ENCODE measurements at places on chromosomes 7 and 10. TPM values are rescaled to one million over a fixed set of nuclear protein-coding genes. Genes with fewer than 3 reads are reported as not detected.

The SPDYE2 gene
- not detected for total RNA-seq

DNA sequence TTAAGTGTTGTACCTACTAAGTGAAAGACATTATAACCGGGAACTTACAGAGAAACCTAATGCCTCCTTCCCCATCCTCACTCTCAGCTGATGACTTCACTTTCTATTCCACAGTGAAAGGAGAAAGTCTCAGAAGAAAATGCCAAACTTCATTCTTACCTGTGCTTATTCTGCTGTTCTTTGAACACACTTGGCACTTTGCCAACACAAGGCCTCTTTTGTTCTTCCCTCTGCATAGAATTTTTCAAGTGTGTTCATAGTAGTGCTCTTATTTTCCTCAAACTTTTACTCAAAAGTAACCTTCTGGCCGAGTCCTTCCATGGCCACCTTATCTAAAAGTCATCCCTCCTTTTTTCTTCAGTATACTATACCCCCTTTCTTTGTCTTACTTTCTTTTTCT lies 59.4 kb upstream of the ETV1 start:
- no peak for DNase-seq

GRCh38 chr7:1124164-1124563 lies 35.8 kb downstream of the ZFAND2A start:
- DNase-seq: no peak

- no peak for DNase-seq
These were observed 11.5 kb upstream of the UNCX start for GRCh38 chr7:1220977-1221745.

GRCh38 chr7:90111-91063 lies 102.0 kb upstream of the FAM20C start:
- peak; percentile 35 for DNase-seq

The GDF2 gene
- total RNA-seq: not detected

GRCh38 chr7:3922175-3922635 lies 621.2 kb downstream of the SDK1 start:
- DNase-seq: peak; percentile 98

DNA sequence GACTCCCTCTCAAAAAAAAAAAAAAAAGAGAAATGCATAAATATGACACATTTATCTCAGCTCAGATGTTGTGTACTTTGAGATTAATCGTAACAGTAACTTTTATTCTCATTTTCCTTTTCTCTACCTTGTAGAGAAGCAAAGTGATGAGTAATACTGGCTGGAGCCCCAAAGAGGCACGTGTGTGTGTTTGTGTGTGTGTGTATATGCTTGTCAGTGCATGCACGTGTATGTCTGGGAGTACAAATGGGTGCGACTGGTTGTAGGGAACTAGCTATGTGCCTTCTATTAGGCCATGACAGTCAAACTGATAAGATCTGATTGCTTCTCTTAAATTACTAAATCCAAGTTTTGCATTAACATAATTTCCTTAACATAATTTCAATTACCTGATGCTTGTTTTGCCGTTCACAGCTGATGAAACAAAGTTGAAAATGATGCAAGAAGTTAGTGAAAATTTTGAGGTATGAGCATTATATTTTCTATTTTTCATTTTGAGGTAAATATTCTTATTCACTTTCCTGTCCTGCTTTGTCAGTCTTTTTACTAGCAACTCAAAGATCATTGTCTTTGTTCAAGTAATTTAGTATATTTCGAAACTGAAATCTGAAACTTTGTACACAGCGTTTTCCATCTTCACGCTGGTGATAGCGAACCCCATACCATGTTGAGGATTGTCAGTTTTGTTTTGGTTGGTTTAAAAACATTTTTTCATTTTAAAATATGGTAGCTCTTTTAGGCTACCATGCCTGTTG lies 3.4 kb downstream of the TRRAP start:
- no peak for DNase-seq

The C10orf67 gene
- total RNA-seq: not detected

- no peak for DNase-seq
These were observed 196.2 kb downstream of the KLF6 start for GRCh38 chr10:3588816-3589215.

DNA sequence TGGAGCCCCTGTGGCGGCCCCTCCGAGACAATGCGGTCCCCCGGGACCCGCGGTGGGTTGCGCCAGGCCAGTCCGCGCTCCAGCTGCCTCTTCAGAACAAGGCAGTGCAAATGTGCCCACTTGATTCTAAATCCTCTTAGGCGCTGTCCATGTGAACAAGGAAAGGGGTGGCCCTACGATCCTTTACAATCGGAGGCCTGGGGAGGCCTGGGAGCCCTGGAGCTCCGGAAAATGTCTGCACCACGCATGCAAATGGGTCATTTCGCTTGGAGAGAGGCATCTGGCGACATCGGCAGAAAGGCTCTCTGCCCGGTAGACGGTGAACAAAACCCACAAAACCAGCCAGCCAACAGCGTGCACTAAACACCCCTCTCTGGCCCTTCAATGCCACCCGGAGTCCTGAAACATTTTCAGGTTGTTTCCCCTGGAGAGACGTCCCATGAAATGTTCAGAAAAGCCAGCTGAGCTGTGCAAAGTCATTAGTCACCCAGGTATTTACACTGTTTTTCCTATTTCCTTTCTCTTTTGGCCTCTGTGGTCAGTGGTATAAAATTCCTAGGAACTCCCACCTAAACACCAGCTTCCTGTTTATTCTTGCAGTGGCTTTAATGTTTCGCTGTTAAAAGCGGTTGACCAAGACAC lies 102.8 kb upstream of the ZNF438 start:
- DNase-seq: peak; percentile 88

The LRRC18 gene
- total RNA-seq: not detected

- peak; percentile 59 for DNase-seq
These were observed 909.7 kb upstream of the AUTS2 start for GRCh38 chr7:68688416-68689086.

The LLCFC1 gene
- not detected for total RNA-seq

The ELMO1 gene
- 24.0 TPM for total RNA-seq

DNA sequence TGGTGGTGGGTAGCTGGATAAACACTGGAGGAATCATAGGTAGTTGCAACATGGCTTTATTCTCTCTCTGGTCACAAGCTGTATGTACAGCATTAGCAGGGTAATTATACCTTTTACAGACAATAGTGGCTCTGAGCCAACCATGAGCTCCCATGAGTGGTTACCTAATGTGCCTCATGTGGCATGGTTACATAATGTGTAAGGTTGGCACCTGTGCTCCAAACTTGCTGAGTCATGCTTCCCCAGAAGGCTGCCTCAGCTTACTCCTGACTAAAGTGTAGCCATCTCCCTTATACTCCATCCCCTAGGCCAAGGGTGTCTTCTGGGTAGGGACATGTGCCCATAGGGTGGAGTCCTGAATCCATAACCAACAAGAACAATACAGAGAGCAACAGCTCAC lies 345.3 kb upstream of the SEMA3C start:
- DNase-seq: no peak

The PTPRZ1 gene
- not detected for total RNA-seq

DNA sequence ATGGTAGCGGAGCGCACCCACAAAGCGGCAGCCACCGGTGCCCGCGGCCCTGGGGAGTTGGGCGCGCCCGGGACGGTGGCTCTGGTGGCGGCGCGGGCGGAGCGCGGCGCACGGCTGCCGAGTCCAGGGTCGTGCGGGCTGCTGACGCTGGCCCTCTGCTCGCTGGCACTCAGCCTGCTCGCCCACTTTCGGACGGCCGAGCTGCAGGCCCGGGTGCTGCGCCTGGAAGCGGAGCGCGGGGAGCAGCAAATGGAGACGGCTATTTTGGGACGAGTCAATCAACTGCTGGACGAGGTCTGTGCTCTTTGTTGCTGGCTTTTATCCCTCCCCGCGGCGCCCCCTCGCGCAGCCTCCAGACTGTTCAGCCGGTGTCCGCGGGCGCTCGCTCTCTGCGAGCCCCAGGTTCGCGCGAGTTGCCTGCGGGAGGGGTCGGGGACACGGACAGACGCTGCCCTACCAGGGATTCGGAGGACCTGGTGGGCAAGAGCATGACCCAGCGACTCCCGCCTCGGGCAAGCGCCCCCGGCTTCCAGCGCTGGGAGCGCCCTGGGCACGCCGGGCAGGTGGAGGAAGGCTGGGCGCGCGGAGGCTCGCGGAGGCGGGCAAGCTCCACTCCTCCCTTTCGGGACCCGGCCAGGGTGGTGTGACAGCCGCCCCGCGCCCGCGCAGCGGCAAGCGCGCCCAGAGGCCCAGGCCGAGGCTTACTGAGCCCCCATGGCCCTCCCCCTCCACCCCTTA lies 887 bp downstream of the COL13A1 start:
- DNase-seq: no peak

DNA sequence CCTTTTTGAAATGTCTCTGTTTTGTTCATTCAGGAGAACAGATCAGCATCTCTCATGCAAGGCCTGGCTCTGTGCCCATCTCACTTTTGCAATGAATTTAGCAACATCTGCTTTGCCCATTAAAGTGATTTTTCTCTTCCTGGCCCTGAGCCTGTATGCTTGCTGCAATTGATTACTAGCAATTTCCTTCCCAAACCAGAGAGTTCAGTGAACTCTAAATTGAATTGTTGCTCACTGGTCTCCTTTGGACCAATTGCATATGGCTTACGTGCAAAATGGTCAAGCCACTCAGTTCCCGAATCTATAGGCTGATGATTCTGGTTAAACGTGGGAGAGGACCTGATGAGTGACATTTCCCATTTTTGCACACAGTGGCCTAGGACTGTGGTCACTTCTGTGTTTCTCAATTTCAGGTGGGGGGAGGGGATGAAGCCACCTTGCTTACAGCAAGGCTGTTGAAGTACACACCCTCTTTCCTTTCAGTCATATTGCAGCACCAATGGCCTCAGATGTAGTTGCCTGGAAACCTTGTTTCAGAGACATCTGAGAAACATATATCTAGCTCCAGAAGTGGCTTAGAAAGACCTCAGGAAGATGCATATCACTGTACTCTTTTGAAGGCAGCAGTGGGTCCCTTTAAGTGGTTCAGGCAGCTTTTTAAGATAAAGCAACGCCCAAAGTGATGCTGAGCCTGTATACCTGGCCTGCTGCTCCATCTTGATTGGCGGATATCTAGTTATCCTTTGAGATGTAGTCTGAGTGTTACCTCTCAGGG lies 201.4 kb downstream of the PTEN start:
- no peak for DNase-seq

The ARPC1A gene
- total RNA-seq: 326 TPM

DNA sequence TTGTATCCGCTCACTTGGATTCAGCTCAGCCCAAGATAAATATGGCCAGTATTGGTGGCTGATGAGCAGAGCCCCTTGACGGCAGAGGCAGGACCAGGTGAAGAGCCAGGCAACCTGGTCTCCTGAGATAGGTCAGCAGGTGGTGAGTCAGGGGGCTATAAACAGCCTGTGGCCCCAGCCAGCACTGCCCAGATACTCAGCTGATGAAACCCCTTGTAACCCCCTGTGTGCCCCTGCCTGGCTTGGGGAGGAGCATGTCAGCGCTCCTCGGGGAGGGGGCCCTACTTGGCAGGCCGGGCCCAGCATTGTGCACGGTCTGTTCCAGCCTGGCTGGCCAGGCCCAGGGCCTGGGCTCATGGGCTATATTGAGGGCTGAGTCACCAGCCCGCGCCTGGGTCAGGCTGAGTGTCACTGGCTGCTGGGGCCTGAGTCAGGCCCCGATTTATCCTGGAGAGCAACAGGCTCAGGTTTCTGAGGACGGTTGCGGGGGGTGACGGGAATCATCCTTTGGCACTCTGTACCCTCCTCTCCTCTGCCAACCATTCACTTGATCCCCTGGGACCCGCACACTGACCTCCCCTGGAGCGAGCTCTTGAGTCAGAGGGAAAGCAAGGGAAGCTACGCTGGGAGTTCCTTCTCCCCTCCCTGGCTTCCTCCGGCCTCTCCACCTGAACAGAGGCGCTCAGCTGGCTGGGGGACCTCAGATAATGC lies 2.8 kb upstream of the FLNC start:
- peak; percentile 69 for DNase-seq

The OPN1SW gene
- not detected for total RNA-seq

- DNase-seq: peak; percentile 90
These were observed 250.3 kb downstream of the SNX13 start for GRCh38 chr7:17690030-17690429.

DNA sequence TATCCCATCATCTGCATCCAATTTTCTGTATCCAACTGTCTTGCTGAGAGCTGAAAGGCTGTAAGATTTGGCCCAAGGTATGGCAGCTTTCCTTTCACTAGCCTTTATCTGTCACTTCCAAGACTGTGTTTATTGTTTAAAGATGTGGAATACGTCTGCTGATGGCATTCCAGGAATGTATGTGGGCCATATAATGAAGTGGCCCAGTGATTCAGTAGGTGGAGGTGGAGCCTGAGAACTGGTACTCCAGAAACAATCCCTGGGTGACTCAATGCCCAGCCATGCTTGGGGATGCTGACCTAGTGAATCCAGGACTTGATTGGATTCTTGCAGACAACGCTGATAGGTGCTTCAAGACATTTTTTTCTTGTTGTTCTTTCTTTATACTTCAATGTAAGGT lies 13.5 kb downstream of the NEUROD6 start:
- peak; percentile 93 for DNase-seq

The HEPACAM2 gene
- not detected for total RNA-seq

The PPIA gene
- total RNA-seq: 8,235 TPM

GRCh38 chr10:43706166-43706565 lies 57.5 kb upstream of the ZNF32 start:
- DNase-seq: no peak

The ZNF33A gene
- total RNA-seq: 18.4 TPM

DNA sequence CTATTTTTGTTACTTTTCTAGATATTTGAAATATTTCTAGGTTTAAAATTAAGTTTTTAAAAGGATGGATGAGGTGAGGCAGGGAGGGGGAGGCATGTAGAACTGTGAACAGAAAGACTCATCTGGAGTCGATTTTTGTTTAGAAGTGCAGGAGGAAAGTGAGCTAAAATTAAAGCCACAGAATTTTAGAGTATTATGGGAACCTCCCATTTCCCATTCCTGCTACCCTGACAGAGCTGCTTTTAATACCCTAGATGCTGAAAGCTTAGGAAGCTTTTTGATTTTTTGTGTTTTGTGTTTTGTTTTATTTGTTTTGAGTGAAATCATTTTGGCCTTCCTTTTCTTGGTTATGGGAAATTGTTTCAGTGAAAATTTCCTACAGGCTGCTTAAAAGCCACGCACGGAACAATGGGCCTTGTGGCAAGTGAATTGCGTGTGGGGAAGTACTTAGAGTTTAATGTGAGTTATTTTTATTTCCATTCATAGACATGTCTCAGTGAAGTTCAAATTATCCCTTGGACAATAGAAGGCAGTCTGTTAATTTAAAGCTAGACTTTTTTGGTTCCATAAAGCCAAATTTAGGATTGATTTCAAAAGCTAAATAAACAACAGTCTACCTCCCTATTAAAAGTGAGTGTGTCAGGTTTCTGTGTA lies 102.0 kb upstream of the HDAC9 start:
- no peak for DNase-seq

GRCh38 chr7:24899161-24899560 lies 80.8 kb downstream of the OSBPL3 start:
- DNase-seq: no peak

The CDNF gene
- total RNA-seq: 1.2 TPM

GRCh38 chr10:89301232-89301631 lies 614 bp upstream of the IFIT2 start:
- DNase-seq: peak; percentile 51
